ENCODE measurements at places on chromosomes 7 and 10.

GRCh38 chr10:85916286-85916685 lies 450.3 kb downstream of the GRID1 start:
- no peak for DNase-seq

DNA sequence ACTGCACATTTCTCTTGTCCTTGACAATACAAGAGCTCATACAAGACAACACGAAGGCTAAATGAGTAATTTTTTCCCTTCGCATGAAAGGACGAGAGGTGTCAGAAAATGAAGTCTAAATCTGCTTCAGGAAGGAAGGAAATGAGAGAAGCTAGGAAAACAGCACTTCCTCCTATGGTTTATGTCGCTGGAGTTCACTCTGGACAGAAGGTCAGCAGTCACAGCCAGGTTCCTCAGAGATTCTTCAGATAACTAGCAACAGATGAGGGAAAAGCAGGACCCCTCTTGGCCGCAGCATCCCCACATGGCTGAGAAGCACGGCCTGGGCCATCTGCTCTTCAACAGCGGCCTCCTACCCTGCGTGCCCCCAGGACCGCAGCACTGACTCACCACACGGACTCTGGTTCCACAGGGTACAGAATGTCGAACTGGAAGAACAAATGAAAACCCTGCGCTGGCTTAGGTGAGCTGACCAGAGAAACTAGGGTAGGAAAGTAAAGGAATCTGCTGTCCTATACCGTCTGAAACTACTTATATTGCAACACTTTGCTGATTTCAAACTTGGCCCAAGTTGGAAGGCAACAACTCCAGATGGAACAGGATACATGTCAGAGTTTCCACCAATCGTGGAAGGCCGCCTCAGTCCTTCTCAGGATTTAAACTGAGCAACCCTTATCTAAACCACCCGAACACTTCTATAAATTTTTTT lies 26.3 kb downstream of the DNMBP start:
- no peak for DNase-seq

DNA sequence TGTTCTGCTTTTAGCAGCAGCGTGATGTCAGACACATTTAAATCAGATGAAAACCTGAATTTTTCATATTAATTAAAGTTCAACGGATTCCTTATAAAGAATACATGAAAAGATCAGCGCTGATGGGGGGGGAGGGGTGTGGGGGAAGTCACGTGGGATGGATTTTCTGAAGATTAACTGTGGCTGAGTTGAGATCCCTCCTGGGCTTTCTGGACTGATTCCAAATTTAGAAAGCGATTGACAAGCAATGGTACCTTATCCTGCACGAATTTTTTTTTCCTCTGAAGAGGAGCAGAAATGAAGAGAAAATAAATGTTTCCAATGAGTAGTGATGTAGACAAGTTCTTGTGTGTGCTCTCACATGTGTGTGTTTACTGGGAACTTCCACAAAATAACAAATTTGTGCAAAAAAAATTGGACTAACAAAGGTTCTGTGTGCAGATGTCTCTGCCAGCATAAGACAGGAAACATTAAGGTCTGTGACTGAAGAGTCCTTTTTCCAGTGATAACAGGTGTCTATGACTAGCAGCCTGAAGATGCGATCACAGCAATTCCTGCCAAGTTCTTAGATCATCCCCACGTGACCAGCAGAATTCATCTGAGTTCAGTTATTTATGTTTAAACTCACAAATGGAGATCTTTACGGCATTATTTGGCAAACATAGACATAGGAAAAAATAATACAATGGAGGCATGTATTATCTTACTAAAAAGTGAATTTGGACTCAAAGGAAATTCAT lies 585.2 kb upstream of the CELF2 start:
- no peak for DNase-seq

GRCh38 chr10:128062881-128063563 lies 63.2 kb downstream of the MKI67 start:
- peak; percentile 71 for DNase-seq

DNA sequence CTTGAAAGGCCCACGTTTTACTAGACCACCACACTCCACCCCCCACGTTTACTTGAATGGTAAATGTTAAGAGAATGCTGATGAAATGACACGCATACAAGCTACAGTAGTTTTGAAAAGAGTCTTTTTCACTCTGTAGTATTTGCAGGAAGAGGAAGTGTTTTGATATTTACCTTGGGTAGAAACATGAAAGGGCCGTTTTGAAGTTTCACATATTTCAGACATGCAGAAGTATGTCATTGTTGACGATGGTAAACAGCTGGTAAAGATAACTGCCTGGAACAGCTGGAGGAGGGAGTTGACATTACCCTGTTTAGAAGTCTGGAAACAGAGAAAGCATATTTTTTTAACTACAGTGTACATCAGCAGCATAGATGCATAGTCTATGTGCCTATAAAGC lies 160.7 kb downstream of the NXPH1 start:
- no peak for DNase-seq

- DNase-seq = no peak
Measured at GRCh38 chr7:86826948-86827347, 183.2 kb downstream of the GRM3 start.

GRCh38 chr10:16811292-16811691 lies 5.9 kb downstream of the RSU1 start:
- DNase-seq = no peak

GRCh38 chr10:100730725-100731406 lies 14.5 kb upstream of the PAX2 start:
- DNase-seq = peak; percentile 25

GRCh38 chr7:20312562-20312961 lies 18.1 kb upstream of the ITGB8 start:
- DNase-seq = no peak

DNA sequence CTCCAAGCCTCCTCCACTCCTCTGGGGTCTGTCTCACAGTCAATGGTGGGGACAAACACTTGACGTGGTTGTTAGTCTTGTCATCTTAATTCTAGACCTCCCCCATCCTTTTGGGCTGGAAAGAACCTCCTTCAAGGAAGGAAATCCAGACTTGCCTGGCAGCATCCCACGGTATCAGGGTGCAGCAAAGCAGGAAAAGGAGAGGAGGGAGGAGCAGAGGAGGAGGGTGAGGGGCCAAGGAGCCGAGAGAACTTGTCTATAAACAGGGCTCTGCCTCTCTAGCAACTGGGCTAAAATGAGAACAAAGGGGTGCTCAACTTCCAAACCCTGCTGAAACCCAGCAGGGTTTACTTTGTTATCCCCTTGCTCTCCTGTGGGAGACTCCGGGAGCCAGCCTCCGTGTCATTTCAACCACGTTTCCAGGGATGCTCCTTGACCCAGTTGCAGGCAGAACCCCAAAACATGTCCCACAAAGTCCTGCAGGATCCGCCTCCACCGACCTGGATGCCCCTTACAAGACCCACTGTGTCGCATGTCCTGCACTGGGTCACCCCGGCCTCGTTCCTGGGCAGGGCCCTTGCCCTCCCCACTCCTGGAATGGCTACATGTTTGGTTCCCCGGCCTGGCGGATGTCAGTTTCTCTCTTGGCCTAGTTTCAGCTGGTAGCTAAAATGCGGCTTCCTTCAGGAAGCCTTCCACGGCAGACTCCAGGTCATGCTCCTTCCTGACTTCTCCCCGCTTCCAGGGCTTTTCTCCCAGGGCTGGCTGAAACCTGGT lies 69.7 kb upstream of the MGMT start:
- DNase-seq = no peak

DNA sequence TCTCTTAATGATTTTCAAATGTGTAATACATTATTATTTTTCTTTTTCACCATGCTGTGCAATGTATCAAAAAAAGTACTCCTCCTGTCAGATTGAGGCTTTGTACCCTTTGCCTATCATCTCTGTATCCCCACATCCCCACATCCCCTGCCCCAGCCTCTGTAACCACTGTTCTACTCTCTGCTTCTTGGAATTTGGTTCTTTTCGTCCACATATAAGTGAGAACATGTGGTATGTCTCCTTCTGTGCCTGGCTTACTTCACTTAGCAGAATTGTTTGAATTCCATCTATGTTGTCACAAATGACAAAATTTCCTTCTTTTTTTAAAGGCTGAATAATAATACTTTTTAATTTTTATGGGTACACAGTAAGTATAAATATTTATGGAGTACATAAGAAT lies 13.8 kb downstream of the TAF3 start:
- DNase-seq = no peak

GRCh38 chr7:91041901-91042484 lies 222.2 kb upstream of the FZD1 start:
- no peak for DNase-seq

DNA sequence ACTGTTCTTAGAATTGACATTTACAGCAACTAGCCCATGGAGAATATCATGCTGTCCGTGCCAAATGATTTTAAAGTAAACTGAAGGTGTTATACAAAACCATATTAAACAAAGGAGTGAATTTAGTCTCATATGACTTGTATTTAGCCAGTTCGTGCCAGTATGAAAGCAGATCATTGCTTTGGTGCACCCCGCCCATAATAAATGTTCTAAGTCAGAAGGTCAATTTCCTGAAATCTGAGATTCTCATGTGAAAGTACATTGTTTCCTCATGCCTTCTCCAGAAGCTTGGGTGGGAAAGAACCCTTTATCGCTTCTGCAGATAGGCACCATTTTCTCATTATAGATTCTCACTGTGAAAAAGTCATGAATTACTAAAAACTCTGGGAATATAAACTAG lies 106.4 kb downstream of the CAMK1D start:
- no peak for DNase-seq

GRCh38 chr7:51298912-51299311 lies 17.7 kb downstream of the COBL start:
- no peak for DNase-seq

- DNase-seq = no peak
Measured at GRCh38 chr10:3217853-3218252, 45.3 kb upstream of the PITRM1 start.

DNA sequence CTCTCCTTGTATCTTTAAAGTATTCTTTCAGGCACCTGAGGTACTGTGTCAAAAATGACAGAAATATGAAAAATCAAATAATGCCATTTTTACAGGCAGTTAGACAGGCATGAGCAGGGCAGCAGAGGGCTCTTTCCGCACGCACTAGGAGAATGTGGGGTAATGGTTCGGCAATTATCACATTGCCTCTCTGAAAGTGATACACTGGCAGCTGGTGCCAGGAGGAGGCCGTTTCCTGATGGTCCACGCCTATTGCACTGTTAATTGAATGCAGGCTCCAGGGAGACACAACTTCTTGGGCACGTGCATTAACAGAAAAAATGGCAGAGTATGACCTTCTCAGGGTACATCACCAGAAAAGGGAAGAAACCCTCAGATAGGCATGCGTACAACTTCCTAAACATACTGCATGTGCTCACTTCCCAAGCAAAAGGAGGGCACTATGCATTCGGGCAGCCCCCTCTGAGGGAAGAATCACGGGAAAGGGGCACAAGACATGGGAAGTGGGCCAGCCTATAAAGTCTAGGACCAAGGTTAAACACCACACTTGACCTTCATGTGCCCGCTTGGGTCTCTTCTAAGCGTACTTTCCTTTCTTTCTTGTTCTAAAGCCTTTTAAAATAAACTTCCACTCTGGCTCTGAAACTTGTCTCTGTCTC lies 161.7 kb downstream of the TNS3 start:
- no peak for DNase-seq

- no peak for DNase-seq
Measured at GRCh38 chr7:412313-412710, 107.3 kb downstream of the PDGFA start.

DNA sequence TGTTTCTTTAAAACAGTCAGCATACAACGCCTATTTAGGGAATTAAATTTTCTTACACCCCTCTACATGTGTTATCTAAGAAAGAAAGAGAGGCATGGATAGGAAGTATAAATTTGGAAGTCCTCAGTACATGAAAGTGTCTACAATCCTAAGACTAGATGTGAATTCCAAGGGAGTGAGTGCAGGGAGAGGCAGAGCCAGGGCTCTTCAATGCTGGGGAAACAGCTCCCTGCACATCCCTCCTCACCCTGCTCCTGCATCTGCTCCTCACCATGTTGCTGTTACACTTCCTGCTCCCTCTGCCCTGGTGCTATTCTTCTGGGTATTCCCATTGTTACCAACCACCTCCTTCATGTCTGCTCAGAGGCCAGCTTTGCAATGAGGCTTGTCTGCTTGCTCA lies 229.1 kb upstream of the AKR1E2 start:
- no peak for DNase-seq

GRCh38 chr7:92914645-92915044 lies 78.3 kb upstream of the CDK6 start:
- no peak for DNase-seq

DNA sequence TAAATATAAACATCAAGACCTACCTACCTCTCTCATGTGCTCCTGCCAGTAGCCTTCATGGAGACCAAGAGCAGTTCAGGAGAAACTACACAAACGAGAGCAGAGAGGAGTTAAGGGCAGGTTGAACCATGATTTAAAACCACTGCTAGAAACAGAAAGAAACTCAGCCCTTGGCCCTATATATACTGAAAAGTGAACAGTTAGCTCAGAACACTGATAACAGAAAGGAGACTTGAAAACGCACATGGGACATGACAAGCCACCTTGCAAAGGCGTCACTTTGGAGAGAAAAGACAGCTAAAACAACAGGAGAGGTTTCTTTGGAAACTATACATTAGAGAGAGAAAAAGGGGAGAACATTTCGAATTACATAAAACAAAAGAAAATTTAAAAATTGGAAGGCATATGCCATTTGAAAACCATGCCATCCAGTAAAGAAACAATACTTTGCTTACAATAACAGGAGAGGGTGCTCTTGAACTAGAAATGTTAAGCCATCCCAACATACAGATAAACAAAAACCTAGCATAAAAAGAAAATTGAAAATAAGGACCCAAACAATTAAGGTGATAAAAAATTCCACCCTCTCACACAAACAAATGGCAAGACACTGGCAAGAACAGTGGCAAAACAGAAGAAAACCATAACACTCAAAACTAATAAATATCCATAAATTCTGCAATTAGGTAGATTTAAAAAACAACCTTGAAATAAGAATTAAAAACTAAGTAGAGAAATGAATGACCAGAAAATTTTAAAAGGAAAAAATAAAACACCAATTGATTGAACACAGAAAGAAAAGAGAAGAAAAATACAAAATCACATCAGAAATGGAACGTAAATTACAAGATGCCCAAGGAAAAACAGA lies 232.7 kb downstream of the IMMP2L start:
- DNase-seq = no peak
